ENCODE measurements at places on chromosomes 6 and 20.

DNA sequence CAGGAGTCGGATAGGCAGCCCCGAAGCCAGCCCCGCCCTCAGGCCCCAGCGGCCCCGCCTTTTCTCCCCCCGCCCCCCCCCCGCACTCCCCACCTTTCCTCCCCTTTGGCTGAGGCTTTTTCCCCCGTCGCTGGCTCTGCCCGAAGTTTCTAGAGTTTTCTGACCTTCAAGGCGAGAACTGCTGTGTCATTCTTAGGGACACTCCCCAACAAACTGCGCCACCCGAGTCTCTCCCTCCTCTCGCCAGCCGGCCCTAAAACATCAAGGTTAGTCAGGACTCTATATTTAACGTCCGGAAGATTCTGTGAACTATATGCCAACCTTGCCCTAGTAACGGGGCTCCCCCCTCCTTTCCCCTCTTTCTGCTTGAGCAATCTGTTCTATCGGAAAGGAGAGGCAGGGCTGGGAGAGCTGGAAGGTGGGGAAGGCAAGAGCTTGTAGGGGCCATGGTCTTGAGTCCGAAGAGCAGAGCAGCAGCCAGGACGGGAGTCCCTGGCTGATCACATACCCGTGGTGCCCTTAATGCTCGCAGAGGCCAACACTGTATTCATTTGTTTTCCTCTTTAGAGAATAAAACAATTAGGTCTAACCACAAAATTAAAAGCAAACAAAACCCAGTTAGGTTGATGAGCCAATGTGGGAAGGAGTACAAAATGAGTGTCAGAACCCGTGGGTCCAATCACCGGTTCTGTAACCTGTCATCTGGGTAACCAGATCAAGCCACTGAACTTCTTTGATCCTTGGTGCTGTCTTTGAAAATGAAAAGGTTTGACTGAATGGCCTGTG is 5.3 kb upstream of the HSPA1B start:
- no peaks in the 10 kb centered on the region for H3K36me3 ChIP-seq
- peak overlapping the region; percentile 90 for H3K4me3 ChIP-seq
- no peaks in the 10 kb centered on the region for H3K27me3 ChIP-seq
- peak overlapping the region; percentile 93 for H3K27ac ChIP-seq
- peaks cover 50% of the 10 kb centered on the region for H3K4me1 ChIP-seq

GRCh38 chr6:26284537-26285142 is 80.4 kb upstream of the BTN3A2 start:
- peak overlapping the region; percentile 75 for H3K4me3 ChIP-seq
- no peaks in the 10 kb centered on the region for H3K36me3 ChIP-seq
- peak; percentile 51 for DNase-seq

GRCh38 chr6:132063738-132064137 is 112.6 kb upstream of the CCN2 start:
- DNase-seq = no peak
- no peak overlapping the region for H3K4me3 ChIP-seq

DNA sequence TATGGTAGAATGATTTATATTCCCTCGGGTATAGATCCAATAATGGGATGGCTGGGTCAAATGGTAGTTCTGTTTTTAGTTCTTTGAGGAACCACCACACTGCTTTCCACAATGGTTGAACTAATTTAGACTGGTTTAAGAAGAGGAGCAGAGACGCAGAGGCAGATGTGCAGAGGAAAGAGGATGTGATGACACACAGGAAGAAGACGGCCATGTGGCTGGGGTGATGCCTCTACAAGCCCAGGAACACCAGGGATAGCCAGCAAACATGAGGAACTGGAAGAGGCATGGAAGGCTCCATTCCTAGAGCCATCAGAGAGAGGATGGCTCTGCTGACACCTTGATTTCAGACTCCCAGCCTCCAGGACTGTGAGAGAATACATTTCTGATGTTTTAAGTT is 218.3 kb upstream of the DTNBP1 start:
- peaks cover 13% of the 10 kb centered on the region for H3K4me1 ChIP-seq
- H3K27me3 ChIP-seq = no peaks in the 10 kb centered on the region
- DNase-seq = no peak
- no peak overlapping the region for H3K27ac ChIP-seq
- no peak overlapping the region for H3K4me3 ChIP-seq
- H3K36me3 ChIP-seq = no peaks in the 10 kb centered on the region
